ENCODE measurements at places on chromosomes 12 and 14.
A peak's percentile ranks its signal among the peaks of the same experiment; 100 is the strongest.

GRCh38 chr14:77000340-77001270 lies 27.9 kb downstream of the IRF2BPL start:
- peak; percentile 61 for DNase-seq

- DNase-seq: no peak
These were observed 18.1 kb downstream of the JDP2 start for GRCh38 chr14:75445963-75446362.

GRCh38 chr12:88310069-88310468 lies 168.0 kb downstream of the TMTC3 start:
- DNase-seq: peak; percentile 70

GRCh38 chr12:104502638-104503037 lies 45.9 kb downstream of the CHST11 start:
- DNase-seq: no peak

DNA sequence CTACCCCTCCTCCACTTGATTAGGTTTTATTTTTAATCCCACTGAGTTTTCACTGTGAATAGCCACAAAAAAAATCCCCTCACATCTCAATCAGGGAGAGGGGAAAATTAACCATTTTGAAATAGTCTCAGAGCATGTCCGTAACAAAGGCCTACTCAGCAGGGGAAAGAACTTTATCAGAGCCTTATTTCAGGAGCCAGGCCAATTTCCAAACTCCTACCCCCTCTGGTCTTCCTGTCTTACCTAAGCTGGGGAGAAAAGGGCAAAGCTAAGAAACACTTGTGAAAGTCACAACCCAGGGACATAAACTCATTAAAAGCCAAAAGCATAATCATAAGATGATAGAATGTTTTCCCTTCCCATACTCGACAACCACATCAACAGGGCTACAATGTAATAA lies 260.3 kb upstream of the DIO3 start:
- DNase-seq: no peak

GRCh38 chr12:56061982-56062381 lies 18.0 kb upstream of the ERBB3 start:
- no peak for DNase-seq

GRCh38 chr12:48972952-48973483 lies 1.5 kb upstream of the WNT10B start:
- no peak for DNase-seq

DNA sequence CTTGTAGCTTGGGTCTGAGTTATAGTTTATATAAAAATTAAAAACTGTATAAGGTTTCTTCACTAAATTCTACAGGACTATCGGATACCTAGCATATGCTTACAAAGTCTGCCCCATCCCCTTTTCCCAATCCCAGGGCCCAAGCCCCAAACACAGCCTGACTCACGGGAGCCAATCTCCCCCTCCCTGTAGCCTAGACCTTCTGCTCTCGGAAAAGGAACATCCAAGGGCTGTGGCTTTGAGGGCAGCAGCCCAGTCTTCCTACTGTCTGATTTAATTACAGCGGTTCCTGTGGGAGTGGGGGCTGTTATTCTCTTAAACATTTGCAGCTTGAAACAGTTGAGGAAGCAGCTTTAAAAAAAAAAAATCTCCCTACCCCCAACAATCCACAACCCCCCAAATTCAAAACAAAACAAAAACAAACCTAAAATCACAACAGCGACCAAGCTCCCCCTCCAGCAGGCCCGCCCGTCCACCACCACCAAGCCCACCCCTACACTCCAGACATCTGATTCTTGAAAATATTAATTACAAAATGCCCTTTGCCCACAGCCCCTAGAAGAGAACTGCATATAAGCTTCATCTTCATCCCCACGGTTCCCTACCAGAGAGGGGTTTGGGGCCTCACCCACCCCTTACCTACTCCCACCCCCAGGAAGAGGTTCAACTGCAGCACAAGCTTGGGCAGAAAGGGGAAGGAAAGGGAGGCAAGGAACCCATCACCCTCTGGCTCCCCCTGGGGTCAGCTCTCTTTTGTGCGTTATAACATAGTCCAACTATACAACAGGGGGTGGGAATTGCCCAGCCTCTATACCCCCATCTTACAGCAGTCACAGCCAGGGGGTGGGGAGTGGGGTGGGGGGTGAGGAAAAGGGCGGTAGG lies 1.1 kb upstream of the PRKAG1 start:
- DNase-seq: no peak

GRCh38 chr12:56927281-56927680 lies 6.9 kb downstream of the SDR9C7 start:
- DNase-seq: no peak

- no peak for DNase-seq
These were observed 194.2 kb downstream of the ADGRD1 start for GRCh38 chr12:131147894-131148293.

DNA sequence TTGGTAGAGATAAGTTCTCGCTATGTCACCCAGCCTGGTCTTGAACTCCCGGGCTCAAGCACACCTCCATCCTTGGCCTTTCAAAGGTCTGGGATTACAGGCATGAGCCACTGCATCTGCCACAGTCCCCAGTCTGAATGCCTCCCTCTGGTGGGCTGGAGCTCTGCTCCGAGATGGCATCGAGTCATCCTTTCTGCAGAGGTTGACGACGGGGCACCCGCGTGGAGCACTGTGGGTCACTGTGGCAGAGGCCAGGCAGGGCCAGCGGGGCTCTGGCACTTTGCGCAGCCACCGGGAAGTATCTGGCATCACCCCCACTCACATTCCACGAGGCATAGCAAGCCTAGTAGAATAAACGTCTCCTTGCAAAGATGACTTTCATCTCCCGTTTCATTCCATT lies 163.3 kb upstream of the DIO3 start:
- DNase-seq: no peak

DNA sequence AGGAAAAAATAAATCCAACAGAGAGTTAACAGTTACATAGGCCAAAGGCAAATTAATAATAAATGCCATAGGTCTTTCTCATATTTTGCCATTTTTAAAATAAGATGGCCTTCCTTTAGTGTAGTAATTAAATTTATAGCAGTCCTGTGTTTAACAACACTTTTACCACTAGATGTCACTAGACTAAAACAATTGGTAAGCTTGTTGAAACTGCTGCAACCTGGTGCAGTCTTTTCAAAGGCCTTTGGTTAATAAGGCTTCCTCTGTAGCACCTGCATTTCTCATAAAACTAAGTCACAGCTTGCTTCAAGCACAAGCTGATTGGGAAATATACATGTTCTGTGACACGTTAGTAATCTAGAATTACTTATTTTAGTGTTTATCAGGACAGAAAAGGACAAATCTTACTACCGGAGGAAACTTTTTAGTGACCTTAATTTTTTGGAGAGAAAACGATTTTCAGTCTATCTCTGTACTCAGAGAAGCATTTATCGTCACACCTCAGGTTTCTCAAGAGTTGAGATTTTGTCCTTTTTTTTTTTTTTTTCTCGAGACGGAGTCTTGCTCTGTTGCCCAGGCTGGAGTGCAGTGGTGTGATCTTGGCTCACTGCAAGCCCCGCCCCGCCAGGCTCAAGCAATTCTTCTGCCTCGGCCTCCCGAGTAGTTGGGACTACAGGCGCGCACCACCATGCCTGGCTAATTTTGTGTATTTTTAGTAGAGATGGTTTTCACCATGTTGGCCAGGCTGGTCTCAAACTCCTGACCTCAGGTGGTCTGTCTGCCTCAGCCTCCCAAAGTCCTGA lies 20.0 kb downstream of the BORCS5 start:
- no peak for DNase-seq

- no peak for DNase-seq
These were observed 219.8 kb downstream of the SLC2A13 start for GRCh38 chr12:39886106-39886505.

DNA sequence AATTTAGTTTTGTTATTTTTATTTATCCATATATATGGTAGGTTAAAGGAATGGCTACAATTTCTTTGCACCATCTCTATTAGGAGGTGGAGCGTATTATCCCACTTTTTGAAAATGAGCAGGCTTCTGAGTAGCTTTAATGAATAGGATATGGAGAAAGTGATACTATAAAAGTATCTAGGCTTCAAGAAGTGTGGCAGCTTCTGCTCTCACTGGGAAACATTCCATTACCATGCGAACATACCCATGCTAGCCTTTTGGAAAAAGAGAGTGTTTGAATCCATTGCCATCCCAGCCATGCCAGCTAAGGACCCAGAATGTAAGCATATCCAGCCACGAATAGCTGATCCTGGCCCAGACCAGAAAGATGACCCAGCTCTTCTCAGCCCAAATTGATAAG lies 107.3 kb downstream of the SLC38A4 start:
- no peak for DNase-seq

- DNase-seq: no peak
These were observed 12.6 kb upstream of the SFSWAP start for GRCh38 chr12:131698286-131698685.

DNA sequence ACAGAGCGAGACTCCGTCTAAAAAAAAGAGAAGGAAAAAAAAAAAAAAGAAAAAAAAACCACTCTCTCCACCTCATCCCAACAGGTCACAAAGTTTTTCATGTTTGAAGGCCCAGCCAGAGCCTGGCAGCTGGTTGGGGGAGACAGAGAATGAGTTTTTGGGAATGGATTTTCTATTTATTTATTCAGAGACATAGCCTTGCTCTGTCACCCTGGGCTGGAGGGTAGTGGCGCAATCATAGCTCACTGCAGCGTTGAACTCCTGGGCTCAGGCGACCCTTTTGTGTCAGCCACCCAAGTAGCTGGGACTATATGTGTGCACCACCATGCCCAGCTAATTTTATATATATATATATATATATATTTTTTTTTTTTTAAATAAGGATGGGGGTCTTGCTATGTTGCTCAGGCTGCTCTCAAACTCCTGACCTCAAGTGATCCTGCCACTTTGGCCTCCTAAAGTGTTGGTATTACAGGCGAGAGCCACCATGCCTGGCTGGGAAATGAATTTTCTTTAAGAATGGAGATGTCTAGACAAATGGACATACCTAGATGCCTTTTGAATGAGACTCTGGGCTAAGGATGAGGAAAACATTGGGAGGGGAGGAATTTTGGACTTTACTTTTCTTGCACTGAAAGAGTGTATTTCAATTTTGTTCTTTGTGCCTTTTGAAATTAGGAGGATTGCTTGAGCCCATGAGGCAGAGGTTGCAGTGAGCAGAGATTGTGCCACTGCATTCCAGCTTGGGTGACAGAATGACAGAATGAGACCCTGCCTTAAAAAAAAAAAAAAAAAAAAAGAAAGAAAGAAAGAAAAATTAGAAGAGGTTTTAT lies 16.9 kb upstream of the PPP1R1A start:
- no peak for DNase-seq

- no peak for DNase-seq
These were observed 5.6 kb downstream of the NAB2 start for GRCh38 chr12:57094208-57095160.

GRCh38 chr12:116352315-116352835 lies 74.9 kb upstream of the MED13L start:
- no peak for DNase-seq

- no peak for DNase-seq
These were observed 59.0 kb downstream of the NTN4 start for GRCh38 chr12:95731519-95731958.

DNA sequence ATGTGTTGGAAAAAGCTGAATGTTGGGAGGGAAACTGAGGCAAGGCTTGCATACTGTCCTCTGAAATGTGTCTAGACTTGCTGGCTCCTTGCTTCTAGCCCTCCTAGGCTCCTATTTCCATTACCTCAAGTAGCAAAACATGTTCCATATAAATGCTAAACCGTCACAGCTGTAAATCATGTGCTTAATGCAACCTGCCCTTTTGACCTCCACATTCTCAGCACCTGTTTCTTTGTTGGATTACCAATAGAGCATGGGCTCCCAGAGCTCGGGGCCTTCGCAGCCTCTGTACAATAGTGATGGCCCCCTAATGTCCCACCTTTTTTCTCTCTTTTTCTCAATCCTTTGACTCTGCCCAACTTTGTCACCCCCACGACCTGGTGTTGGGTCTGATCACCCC lies 23.3 kb downstream of the RERGL start:
- no peak for DNase-seq

DNA sequence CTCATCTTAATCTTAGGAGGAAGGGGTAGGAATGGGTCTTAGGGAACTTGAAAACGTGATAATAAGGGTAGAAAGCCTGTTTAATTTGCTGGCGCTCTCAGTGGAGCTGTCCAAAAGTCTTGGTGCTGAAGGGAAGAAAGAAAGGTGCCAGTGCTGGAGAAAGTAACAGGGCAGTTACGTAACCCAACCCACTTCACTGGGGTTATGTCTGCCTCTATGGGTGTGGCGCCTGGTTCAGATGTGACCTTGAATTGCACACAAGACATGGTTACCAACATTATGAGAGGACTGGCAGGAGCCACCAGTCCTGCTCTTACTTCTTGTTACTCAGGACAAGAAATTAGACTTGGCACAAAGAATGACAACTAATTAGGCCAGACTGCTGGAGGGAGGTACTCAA lies 18.6 kb upstream of the GPATCH2L start:
- DNase-seq: no peak

- no peak for DNase-seq
These were observed 3.8 kb upstream of the C12orf42 start for GRCh38 chr12:103499571-103499970.

DNA sequence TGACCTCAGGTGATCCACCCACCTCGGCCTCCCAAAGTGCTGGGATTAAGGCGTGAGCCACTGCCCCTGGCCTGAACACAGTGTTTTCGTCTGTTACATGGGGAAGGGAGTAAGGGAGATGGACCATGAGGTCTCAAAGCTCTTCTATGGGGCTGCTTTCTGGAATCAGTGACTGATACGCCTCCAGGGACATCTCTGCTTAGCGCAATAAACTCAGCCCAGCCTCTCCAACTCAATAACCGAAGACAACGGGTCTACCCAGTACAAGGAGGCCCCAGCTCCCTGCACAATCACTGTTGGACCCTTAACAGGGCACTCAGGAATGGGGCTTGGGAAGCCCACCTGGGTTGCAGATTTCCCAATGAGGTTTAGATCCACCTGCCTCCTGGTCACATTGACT lies 42.6 kb upstream of the CHGA start:
- no peak for DNase-seq

GRCh38 chr12:121005346-121005815 lies 10.9 kb downstream of the C12orf43 start:
- DNase-seq: no peak

DNA sequence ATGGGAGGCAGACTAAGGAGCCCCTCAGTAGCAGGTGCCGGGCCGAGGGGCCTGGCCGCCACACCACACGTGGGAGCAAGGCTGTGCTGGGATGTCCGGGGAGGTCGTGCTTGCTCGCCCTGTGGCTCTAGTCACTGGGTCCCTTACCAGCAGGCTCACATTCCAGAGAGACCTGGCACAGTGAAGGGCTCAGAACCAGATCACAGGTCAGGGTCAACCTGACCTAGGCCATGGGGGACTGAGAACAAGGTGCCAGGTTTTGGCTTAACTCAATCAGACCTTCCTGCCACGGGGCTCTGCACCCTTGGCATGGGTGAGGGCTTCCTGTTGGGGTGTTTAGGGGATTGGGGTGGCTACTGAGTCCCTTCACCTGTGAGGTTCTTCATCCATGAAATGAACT lies 22.3 kb downstream of the DEGS2 start:
- DNase-seq: no peak

- DNase-seq: no peak
These were observed 102.1 kb downstream of the TMEM117 start for GRCh38 chr12:43937947-43938346.

DNA sequence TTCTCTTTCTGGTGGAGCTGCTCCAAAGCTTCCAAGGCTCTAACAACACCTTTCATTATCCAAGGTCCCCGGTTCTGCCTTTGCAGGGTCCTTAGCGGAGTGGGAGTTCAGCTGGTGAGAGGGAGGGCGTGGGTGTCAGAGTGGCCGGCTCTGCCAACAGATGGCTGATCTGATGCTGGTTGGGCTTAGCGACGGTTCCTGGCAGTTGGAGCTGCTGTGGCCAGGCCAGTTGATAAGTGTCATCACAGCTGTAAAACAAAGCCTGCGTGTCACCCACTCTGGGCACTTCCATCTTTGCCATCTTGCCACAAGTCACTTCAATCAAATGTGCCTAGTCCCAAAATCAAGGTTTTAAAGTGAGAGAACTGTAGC lies 36.3 kb downstream of the RIN3 start:
- DNase-seq: peak; percentile 50
